ENCODE measurements at places on chromosomes 6 and 20.

GRCh38 chr6:299104-299980 lies 7.1 kb downstream of the DUSP22 start:
- DNase-seq = no peak

- no peak for DNase-seq
Observed at GRCh38 chr6:165656581-165657324, 6.3 kb downstream of the PDE10A start.

GRCh38 chr20:23190557-23190956 lies 104.4 kb upstream of the CD93 start:
- DNase-seq = no peak

GRCh38 chr6:136315594-136315993 lies 25.9 kb upstream of the BCLAF1 start:
- no peak for DNase-seq

DNA sequence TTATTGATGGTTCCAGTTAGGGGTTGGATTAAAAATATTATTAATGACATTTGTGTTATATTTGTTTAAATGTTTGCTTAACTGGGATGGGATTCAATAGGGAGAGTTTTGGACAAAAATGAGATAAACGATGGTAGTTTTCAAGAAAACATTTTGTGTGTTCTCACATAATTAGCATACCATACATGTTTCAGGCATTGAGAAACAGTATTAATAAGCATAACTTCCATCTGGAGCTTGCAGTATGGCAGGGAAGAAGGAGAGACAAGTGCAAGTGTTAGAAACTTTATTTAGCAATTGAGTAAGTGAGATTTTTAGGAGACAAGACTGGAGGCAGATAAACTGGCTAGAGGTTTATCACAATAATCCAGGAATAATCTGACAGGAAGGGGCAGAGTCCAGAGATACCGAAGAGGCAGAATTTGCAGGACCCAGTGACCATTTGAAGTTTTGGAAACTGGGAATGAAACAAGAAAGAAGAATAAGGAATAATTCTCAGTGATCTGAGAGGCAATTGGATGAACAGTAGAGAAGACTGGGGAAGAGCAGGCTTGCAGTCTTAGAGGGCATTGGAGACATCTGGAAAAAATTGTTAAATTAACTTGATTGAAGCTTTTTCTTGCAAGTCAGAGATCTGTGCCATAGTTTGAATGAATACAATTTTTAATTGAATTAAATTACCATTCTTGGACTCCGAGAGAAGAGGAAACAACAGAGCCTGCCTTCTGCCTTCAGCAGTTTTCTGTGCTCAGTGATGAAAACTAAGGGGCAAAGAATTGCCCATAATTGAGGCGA lies 73.0 kb upstream of the PTCHD4 start:
- DNase-seq = no peak

DNA sequence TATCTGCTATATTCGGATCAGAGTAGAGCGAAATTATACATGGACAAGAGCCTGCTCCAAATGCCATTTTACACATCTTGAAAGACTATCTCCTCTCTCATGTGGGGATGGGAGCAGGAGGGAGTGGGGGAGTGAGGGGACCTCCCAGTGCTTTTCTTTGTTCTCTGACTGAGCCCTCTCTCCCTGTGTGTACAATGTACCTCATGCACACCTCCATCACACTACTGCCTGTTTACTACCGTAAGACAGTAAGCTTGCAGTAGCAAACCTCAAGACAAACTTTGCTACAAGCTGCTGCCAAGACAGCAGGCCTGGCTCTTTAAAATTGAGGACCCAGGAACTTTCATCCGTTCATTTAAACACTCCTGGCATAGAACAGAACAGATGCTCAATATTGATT lies 7.2 kb downstream of the NHSL1 start:
- no peak for DNase-seq

DNA sequence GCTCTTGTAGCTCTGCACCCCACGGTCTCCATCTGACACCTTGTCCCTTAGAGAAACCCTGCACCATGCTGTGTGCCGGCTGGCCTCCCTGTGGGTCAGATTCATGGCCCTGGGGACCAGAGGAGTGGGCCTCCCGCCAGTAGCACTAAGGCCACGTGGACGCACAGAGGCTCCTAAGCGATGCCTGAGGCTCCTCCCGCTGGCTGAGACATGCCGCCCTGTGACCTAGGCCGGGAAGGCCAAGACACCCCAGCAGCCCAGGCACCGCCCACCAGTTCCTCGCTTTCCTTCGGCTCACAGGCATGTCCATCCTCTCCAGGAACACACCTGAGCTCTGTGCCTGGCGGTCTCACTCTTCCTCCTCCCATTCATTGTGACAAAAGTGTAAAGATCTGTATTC lies 311.0 kb downstream of the THBS2 start:
- DNase-seq = no peak

DNA sequence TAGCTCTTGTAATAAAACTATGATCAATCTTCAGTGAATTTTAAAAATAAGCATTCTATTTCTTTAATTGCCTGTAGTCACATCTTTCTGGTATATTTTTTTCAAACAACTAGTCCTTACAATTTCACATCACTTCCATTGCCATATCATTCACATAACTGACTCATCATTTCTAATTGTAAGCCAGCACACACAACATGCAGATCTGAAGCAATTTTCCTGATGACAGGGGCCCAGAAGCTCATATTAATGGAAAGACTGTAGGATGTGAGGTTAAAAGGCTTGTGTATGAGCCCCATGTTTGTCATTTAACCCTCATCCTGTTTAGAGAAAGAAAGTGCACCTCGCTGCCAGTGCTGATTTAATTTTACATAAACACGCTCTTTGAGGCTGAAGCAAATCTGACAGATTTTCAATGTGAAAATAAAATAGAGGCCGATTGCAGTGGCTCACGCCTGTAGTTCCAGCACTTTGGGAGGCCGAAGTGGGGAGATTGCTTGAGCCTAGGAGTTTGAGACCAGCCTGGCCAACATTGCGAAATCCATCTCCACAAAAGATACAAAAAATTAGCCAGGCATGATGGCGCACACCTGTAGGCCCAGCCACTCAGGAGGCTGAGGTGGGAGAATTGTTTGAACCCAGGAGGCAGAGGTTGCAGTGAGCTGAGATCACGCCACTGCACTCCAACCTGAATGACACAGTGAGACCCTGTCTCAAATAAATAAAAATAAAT lies 40.1 kb upstream of the LTV1 start:
- DNase-seq = no peak

DNA sequence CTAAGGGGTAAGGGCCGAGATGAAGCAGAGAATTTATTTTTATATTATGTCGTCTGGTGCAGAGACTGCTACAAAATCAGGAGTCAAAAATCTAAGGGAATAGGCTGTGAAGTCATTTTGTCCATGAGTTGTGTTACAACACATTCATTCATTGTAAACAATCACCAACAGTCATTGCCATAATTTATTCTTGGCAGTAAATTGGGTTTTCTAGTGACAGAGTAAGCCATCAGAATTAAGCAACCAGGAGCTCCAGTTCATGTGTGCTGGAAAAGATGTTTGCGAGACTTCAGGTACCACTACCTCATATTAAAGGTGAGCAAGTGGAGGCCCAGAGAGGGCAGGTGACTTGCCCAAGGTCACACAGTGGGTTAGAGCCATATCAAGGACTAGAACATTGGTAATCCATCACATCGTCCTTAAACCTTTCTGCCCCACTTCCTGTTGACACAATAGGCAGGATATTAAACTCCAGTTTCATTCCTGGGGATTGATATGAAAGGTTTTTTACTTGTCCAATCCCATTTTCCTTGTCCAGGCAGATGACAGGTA lies 46.0 kb downstream of the E2F3 start:
- DNase-seq = no peak

GRCh38 chr6:21739838-21740237 lies 146.3 kb downstream of the SOX4 start:
- DNase-seq = no peak

DNA sequence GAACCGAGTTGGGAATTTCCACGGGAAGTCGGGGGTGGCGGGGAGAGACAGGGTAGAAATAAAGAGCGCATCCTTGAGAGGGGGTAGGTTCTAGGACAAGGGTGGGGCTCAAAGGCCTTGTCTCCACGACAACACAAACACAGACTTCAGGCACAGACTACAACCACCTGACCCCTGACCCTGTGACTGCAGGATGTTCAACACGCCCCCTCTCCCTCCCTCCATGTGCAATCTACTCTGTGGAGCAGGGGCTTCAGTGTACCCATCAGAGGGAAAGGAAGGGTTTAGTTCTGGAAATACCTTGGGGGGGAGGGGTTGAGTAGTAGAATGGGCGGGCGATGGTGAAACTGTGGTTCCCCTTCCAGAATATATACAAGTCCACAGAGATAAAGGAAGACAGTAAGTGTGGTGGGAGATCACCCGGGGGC lies 651 bp upstream of the TAPBP start:
- peak; percentile 57 for DNase-seq

DNA sequence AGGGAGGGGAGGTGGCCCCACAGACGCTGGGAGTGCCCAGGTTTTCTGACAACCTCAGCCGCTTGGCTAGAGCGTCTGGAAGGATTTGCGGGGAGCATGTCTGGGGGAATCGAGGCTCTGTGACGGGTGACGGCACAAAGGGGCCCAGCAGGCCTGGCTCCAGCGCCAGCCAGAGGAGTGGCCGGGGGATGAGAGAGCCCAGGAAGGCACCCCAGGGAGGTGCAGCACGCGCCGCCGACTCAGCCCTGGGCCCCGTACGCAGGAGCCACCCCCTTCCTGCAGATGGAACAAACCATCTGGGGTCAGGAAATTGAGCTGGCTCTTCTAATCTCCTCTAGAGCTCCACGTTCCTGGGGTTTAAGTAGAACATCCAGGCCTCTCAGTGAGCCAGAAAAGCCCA lies 5.9 kb upstream of the SLCO4A1 start:
- no peak for DNase-seq

GRCh38 chr6:105113422-105113821 lies 66.4 kb downstream of the POPDC3 start:
- DNase-seq = no peak

GRCh38 chr20:50992733-50993457 lies 30.0 kb downstream of the KCNG1 start:
- DNase-seq = no peak

DNA sequence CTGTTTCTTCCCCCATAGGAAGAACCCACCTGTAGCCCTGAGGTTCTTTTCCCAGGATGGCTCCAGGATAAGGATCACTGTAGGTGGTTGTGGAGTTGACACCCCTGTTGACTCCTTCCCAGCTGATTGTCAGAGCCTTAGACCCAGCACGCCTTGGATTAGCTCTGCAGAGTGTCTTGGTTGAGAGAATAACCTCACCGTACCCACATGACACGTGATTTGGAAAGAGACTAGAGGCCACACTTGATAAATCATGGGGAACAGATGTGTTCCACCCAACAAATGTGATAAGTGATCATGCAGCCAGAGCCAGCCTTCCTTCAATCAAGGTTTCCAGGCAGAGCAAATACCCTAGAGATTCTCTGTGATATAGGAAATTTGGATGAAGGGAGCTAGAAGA lies 12.2 kb downstream of the BTN3A1 start:
- no peak for DNase-seq

- DNase-seq = no peak
Observed at GRCh38 chr20:51712501-51713212, 55.5 kb downstream of the ATP9A start.

DNA sequence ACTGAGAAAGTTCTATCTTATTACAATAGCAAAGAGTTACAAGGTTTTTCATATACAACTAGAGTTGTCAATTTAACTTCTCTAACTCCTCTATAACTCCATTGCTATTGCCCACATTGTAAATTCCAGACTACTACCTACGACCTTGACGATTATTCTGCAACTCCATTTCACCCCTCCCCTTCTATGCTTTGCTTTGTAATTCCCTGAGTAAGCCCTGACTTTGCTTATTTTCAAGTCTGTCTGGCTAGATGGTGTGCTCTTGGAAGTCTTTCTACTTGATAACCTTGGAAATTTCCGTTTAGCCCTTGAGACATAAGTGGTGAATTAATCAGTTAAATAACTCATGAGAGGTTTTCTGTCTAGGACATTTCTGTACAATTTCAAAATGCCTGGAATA lies 161.4 kb downstream of the C6orf58 start:
- no peak for DNase-seq

GRCh38 chr6:113018351-113019151 lies 671.4 kb downstream of the RFPL4B start:
- DNase-seq = no peak

DNA sequence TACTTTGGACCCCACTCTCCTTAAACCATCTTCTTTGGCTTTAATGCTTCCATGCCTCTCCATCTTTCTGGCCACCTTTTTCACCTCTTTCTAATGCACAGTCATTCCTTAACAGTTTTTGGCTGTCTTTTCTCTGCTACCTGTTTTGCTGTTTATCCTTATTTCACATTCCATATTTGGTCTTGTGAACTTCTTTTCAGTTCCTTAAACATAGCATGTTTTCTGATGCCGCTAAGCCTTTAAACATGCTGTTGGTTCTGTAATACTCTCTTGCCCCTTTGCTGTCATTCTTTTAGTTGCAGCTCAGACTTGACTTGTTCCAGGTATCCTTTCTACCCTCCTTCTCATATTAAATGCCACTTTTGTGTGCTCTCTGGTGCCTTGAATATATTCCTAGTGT lies 35.8 kb downstream of the TOP1 start:
- DNase-seq = no peak

- no peak for DNase-seq
Observed at GRCh38 chr20:9225879-9226278, 157.0 kb downstream of the PLCB4 start.

DNA sequence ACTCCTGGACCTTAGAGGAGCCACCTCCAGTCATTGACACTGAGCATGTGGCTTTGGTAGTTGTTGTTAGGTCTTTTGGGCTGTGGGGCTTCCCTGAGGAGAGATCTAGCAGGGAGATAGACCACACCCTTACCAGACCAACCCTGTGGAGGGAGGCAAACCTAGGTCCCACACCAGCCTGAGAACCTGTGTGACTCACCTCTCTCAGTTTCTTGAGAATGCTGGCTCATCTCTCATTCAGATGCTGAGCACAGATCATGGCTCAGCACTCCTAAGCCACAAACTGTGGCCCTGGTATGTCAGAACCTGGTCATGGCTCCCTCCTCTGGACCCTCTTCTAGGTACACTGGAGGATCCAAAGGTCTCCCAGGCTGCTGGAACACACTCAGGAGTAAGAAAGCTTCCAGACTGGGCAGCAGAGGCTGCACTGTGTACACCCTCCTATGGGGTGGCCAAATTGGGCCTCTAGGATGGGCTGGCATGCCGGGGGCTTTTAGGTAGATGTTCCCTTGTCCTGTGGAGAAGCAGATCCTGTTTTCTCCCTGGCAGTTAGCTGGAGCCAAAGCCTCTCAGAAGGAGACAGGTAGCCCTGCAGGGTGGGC lies 1294.5 kb downstream of the KHDRBS2 start:
- DNase-seq = no peak

- DNase-seq = no peak
Observed at GRCh38 chr6:52381249-52381648, 19.3 kb downstream of the PAQR8 start.

- DNase-seq = no peak
Observed at GRCh38 chr20:45338121-45339030, 9.8 kb downstream of the SDC4 start.

- no peak for DNase-seq
Observed at GRCh38 chr6:162251257-162251656, 476.3 kb downstream of the PRKN start.

DNA sequence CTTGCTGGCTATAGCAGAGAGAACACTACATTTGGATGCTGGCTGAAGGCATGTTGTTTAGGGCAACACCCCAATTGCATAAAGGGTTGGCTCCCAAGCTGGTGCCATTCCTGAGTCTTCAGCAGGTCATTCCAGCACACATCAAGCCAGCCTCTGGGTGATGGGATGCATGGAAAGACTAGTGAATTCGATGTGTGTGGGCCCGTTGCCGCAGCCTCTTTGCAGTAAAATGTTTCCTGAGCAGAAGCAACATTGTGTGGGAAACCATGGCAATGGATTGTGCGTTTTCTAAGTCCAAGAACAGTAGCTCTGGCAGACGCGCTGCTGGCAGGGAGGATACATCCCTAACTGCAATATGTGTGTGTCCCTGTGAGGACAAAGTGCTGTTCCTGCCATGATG lies 142.4 kb upstream of the SLC24A3 start:
- no peak for DNase-seq
